Cardiac fibroblast (primary cell): ENCODE measurements at places on chromosomes 3 and 15.

DNA sequence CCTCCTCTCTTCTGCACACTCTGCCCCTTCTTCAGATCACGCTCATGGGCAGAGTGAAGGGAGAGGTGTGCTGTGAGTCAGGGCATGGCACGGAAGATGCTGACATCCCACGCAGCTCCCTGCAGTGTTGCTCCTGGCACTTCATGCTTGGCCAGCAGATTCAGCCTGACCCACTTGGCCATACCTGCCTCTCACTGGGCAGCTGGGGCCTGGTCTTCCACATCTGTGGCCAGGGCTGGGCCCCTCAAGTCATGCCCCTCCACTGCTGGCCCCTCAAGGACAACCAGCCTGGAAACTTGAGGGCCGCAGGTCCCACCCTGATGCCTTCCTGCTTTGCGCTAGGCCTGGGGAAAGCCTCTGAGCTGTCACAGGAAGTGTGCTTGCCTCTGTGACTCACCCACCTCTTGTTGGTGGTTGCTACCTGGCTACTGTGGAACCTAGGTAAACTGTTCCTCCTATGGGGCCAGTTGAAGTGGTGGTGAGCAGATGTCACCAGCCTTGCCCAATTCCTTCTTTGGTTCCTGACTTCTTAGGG lies 48.7 kb downstream of the BSN start:
- no peak for DNase-seq

DNA sequence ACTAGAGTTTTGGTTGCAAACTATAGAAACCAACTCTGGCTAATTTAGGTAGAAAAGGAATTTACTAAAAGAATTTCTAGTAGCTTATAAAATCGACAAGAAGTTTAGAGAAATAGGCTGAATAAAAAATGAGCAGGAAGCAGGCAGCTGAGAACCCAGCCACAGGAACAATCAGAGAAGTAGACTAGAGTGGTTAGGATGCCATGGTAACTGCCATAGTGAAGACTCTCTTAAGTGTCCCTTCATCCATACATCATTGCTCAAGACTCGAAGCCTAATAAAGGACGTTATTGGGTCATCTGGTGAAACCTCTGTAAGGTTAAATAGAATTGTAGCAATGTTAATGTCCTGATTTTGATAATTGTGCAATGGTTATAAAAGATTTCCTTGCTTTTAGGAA lies 13.8 kb downstream of the AVEN start:
- DNase-seq, result no peak

GRCh38 chr3:128192131-128192530 lies 38.9 kb downstream of the EEFSEC start:
- no peak for DNase-seq

DNA sequence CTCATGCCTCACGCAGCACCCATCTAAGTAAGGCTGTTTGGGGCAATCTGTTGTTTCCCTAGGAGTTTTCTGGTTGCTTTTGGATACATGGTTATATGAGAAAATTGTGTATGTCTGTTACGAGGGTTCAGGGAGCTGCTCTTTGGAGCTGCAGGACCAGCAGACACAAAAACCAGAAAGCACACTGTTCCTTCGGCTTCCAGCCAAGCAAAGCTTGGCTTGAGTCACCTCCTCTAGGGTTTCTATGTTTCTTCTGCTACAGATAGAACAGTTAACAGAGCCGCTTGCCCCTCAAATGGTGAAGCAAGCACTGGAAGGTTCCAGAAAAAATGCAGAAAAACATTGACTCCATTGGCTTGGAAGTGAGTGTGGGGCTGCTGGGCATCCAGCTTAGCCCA lies 49.2 kb upstream of the CTDSPL start:
- peak; percentile 58 for DNase-seq

- DNase-seq, result peak; percentile 90
These were observed 62.0 kb downstream of the PLD1 start for GRCh38 chr3:171748064-171748924.

GRCh38 chr15:96807361-96807760 lies 476.9 kb downstream of the NR2F2 start:
- DNase-seq, result no peak

DNA sequence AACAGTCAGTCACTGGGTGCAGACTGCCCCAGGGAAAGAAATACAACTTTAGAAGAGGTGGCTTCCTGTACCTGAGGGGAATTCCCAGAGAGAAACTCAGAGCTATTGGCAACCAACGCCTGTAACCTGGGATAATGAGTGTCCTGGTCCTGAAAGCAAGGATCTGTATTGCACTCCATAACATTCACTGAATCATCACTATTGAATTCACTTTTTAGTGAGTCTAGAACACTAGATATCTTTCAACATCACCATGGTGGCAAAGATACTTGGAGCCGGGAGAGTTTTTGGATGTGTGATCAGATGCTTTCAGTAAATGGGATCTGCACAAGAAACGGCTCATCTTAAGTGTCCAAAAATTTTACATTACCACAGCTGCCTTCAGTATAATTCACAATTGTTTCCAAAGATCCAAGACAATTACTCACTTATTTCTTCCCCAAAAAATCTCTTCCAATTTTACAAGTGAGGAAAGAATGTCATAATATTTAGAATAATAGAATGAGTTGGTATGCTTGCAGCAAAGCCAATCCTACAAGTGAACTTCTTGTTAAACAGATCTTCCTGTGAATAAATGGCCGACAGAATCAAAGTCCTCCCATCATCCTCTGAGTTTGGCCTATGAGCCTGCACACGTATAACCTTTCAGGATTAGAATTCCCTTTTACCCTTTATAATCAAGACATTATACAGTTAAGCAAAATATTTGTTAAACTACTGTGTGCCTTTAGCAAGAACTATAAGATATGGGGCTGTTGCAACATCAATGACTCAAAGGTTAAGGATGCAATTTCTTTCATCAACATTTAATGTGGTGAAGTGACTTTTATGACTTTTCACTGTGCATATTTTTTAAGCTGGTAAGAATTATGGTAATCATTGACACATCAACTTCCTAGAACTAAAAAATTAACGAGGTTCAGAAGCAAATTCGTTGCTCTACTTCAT lies 243.3 kb upstream of the COL8A1 start:
- peak; percentile 95 for DNase-seq

DNA sequence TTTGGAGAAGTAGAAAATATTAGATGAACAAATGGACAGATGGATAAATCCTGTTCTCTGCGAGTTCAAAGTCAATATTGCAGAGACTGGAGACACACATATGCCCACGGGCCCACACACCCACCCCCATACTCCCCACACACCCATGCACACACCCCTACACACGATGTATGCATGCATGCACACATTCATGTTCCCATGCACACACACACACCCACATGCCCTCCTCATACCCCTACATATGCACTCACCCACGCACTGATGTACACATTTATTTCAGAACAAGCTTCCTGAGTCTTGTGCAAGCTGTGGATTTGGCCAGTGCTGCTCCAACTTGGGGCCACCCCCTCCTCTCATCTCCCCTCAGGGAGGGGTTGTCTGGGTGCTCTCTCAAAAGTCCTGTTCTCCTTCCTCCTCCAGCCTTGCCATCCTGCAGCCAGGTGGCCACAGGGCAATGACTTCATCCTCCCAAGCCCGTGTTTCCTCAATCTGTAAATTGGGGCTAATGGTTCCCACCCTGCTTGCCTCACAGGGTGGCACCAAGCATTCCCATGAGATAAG lies 16.4 kb downstream of the MAPKAPK3 start:
- DNase-seq, result no peak

- DNase-seq, result no peak
These were observed 146.1 kb downstream of the SUCNR1 start for GRCh38 chr3:152019508-152019907.

DNA sequence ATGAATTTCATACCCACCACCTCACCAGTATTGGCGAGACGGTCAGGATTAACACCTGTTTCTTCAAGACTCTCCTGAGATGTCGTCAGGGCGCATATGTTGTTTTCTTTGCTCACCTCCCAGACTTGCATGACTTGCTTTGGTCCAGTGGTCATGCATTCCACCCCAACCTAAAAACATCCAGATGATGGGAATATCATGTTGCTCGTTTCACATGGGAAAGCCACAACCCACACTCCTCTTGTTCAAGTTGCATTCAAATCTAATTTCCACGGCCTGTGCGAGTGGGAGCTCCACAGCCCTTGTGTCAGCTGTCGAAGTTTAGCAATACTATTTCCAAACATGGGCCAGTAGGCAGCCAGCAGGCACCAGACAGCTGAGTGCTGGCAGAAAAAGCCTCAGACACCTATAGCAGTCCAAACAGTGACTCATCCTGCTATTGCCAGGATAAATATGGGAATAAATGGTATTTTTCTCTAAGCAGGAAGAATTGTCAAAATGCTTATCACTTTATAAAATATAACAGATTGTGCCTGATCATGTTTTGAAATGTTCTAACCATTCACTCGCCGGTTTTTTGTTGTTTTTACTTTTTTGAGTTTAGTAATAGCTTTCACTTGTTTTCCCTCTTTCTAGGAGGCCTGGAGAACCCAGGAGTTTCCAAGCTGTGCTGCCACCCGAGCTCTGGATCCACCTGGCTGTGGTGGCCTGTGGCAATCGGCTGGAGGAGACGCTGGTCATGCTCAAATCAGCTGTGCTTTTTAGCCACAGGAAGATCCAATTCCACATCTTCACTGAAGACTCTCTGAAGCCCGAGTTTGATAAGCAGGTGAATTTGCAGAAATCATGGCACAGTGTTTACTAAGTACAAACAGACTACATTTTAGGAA lies 20.1 kb downstream of the GXYLT2 start:
- DNase-seq, result peak; percentile 80

- no peak for DNase-seq
These were observed 132.9 kb downstream of the KLHL25 start for GRCh38 chr15:85661859-85662258.

DNA sequence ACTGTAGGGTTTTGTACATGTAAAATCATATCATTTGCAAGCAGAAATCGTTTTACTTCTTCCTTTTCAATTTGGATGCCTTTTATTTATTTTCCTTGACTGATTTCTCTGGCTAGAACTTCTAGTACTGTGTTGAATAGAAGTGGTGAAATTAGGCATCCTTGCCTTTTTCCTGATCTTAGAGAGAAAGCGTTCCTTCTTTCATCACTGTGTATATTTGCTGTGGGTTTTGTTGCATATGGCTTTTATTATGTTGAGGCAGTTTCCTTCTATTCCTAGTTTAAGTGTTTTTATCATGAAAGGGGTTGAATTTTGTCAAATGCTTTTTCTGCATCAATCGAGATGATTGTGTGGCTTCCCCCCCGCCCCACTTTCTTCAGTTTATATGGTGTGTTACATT lies 140.9 kb downstream of the ATG7 start:
- no peak for DNase-seq

DNA sequence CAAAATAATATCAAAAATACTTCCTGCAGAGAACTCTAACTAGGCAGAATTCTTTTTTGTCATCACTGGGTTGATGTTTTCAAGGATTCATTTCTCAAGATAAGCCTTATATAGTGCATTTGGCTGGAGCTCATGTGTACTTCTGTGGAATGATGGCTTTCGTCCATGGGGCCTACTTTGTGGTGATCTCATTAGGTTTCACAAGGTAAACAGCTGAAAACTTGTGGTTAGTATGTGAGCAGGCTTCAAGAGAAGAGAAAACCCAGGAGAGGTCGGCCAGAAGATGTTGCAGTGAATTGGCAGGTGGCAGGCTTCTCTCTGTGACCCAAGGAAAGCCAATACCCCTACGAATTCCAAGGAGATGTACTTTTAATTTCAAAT lies 121.4 kb upstream of the PHLDB2 start:
- peak; percentile 99 for DNase-seq

DNA sequence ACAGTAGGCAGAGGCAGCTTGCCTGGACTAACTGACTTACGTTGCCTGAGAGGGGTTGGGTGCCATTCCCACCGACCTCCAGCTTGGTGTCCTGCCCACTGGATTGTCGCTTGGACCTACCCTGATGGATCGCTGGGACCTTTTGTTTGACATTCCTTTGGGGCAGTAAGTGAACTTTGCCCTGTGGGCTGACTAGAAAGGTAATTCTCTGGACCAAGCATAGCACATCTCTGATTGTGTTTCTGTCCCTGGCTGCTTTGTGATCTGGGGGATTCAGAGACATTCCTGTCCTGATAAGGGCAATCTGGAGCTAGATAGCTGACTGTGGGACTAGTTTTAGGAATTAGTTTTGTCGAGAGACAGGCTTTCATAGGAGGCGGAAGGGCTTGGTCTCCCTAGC lies 19.5 kb upstream of the IFT57 start:
- DNase-seq, result no peak

DNA sequence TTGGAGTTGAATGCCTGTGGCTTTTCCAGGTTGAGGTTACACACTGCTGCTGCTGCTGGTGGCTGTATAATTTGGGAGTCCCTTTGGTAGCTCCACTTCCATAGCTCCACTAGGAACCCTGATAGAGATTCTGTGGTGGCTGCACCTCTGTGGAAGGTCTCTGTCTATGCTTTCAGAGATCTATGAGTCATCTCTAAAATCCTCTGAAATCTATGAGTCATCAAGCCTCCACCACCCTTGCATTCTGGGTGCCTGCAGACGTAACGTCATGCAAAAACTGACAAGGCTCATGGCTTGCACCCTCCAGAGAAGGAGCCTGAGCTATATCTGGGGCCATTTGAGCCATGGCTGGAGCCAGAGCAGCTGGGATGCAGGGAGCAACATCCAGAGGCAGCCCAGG lies 1037.0 kb upstream of the CFAP20DC start:
- DNase-seq, result no peak

GRCh38 chr3:72082186-72082715 lies 297.3 kb upstream of the PROK2 start:
- peak; percentile 13 for DNase-seq

DNA sequence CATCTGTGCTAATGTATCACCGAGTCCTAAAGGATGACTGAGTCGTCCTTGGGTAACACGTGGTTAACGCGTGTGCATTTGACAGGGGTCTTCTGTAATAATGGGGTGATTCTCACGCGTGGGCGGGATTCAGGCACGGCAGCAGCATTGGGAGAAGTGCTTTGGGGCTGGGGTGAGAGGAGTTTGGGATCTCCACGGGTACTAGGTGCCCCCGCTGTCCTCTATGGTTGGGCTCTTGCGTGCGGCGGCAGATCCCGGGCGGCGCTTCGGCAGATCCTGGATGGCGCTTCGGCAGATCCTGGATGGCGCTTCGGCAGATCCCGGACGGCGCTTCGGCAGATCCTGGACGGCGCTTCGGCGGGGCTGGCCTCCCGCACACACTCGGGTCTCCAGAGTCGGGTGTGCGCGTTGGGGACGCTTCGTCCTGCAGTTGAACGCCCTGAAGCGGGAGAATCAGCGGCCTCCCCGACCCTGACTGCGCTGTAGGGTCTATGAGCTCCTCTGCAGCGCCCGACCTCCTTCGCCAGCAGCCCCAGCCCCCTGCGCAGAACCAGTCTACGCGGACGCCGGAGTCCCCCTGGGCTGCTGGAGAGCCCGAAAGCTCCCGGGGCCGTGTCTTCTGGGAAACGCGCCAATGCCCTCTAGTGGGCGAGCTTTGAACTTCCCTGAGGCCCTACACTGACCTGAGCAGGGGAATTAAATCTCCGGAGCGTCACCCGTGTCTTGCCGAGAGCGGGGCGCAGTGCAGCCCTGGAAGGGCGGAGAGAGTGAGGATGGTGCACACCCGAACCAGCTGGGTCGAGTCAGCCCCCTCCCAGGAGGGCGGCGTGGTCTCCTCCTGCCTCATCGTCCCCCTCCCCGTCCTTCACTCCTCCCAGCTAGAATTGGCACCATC lies 48.1 kb upstream of the EPHB3 start:
- peak; percentile 81 for DNase-seq
